ENCODE measurements at places on chromosomes 16 and 17.

GRCh38 chr17:58120195-58120822, 27.9 kb upstream of the OR4D1 start:
- no peak for DNase-seq

GRCh38 chr17:16066125-16066524, 66.5 kb downstream of the TTC19 start:
- DNase-seq: no peak

DNA sequence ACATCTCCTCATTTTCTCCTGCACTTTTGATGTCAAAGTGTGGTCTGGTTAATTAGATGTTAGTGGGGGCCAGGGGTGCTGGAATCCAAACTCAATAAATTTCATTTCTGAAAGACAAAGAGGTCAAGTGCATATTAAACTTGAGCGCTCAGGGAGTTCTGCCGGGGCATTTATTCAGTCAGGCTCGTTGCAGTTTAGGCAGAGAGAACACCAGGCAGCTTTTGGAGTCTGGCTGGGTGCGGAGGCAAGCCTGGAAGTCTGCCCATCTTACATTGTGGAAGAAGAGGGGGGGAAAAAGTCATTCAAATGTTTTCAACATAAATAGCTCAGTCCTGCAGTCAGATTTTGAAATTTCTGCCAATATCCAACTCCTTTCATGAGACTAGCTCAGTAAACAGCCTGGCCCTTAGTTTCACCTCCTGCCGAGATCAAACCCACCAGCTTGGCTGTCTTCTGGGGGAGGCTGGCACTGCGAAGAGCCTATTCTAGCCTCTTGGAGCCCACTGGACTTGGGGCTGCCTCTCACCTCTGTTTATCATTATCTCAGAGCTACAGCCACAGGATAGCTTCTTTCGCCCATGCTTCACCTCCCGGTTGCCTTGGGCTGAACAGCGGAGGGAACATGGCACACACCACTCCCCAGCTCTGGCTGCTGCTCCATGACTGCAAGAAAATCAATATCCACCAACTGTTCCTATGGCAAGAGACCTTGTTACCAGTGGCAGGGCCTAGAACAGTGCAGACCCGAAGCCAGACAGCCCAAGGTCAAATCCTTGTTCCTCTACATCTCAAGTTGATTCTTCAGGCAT, 177.4 kb upstream of the CDH5 start:
- no peak for DNase-seq

DNA sequence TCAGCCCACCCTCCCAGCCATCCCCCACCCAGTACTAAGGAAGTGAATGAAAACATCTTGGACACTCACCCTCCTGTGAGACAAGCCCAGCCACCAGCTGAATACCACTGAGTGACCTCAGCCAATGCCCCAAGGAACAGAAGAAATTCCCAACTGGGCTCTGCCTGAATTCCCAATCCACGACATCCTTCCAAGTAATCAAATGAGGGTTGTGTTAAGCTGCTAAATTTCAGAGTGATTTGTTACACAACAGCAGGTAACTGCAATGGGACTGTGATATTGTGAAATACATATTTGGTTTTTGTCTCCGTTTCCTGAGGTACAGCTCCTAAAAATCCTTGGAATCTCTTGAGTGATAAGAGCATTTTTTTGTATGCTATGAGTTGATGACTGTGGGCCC, 578.7 kb upstream of the CDH11 start:
- DNase-seq: no peak

GRCh38 chr17:69402052-69402451, 12.4 kb upstream of the MAP2K6 start:
- no peak for DNase-seq

DNA sequence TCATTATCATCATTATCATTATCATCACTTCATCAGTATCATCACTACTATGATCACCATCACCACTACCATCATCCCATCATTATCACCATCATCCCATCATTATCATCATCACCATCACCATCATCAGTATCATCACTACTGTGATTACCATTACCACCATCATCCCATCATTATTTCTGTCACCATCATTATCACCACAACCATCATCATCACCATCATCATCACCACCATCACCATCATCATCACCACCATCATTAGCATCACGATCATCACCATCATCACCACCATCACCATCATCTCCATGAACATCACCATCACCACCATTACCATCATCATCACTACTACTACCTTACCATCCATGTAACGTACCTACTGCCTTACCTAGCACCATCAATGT, 368.8 kb downstream of the SEC14L1 start:
- DNase-seq: no peak

GRCh38 chr16:13767215-13767614, 152.7 kb upstream of the ERCC4 start:
- no peak for DNase-seq

DNA sequence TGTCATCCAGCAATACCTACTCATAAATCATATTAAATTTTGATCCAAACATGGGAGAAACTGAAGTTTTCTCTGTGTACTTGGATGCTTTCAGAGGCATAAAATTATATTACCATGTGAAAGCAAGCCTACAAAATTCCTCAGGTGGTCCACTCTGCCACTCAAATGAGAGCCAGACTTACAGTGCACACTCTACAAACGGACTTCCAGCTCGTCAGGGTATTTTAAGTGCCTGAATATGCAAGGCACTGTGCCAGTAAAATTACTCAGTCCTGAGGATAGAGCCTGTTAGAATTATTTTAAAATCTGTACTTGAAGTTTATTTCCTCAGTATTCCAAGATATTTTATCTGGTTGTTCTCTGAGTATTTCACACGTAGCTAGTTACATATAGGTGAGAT, 54.5 kb downstream of the TENT4B start:
- DNase-seq: no peak

DNA sequence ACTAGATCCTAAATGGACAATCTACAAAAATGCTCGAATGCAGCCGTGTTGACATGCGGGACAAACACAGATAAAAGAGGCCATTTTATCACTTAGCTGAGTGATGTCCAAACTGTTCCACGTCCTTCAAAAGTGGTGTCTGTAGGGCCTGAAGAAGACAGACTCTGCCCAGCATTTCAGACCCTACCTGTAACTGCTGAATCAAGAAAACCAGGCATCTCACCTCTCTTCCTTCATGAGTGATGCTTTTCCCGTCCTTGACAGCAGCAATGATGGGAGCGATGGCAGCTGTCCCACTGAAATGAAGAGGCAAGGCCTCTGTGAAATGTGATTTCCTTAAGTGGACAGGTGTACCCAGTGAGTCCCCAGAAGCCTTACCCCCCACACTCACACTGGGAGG, 12.3 kb downstream of the ELAC2 start:
- DNase-seq: no peak

DNA sequence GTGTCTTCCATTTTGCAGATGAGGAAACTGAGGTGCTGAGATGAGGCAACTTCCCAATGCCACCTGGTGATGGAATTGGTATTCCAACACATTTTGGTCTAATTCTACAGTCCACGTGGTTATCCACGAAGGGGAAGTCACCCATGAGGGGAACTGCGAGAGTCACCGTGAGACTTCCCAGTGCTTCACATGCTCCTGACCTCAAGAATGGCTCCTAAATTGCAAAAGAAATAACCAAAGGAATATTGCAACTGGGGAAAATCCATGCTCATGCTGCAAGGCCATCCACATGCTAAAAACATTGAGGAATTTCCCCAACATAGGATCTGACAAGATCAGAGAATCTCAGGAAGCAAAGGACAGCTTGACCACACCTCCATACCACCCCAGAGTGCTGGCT, 153.9 kb downstream of the HS3ST3B1 start:
- no peak for DNase-seq

GRCh38 chr17:78268951-78269905, 37.8 kb downstream of the TMEM235 start:
- no peak for DNase-seq

GRCh38 chr16:48904333-48904732, 294.4 kb upstream of the N4BP1 start:
- DNase-seq: no peak

Data from NCI-H526 (cell line).